ENCODE measurements at places on chromosomes 11 and 22.

DNA sequence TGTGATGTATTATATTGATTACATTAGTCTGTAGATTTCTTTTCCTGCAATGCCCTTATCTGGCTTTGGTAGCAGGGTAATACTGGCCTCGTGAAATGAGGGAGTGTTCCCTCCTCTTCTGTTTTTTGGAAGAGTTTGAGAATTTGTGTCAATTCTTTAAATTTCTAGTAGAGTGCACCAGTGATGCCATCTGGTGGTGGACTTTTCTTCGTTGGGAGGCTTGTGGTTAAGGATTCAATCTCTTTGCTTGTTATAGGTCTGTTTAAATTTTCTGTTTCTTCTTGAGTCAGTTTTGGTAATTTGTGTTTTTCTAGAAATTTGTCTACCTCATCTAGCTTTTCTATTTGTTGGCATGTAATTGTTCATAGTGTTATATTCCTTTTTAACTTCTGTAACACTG lies 18.9 kb downstream of the SHANK3 start:
- no peak for DNase-seq

GRCh38 chr11:116598036-116598435 lies 174.8 kb downstream of the BUD13 start:
- DNase-seq: no peak

- DNase-seq: no peak
Observed at GRCh38 chr11:123209591-123209990, 14.5 kb upstream of the CLMP start.

GRCh38 chr11:58992489-58992888 lies 53.2 kb downstream of the GLYATL1 start:
- DNase-seq: no peak

DNA sequence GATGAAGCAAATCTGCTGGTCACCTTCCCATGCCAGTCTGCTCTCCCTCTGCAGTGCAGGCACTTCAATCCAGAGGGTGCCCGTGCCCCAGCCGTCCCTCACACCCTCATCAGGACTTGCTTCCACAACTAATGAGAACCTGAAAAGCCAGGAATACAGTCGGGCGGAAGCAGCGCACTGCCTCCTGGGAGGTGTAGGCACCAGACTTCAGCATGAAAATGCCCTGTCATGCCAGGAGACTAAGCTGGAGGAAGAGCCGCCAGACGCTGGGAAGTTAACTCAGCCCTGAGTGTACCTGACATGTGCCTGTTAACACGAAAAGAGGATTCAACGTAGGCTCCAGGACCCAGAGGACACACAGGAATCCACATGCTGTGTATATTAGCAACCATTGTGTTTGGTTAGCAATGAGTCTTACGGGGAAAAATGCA lies 40.1 kb upstream of the FLI1 start:
- no peak for DNase-seq

GRCh38 chr22:38266120-38266519 lies 6.7 kb downstream of the TMEM184B start:
- no peak for DNase-seq

GRCh38 chr11:69267395-69267805 lies 26.6 kb upstream of the MYEOV start:
- DNase-seq: no peak
